ENCODE measurements at places on chromosomes 1 and 21.

- DNase-seq, result no peak
Measured at GRCh38 chr1:201791051-201791778, 37.7 kb upstream of the IPO9 start.

DNA sequence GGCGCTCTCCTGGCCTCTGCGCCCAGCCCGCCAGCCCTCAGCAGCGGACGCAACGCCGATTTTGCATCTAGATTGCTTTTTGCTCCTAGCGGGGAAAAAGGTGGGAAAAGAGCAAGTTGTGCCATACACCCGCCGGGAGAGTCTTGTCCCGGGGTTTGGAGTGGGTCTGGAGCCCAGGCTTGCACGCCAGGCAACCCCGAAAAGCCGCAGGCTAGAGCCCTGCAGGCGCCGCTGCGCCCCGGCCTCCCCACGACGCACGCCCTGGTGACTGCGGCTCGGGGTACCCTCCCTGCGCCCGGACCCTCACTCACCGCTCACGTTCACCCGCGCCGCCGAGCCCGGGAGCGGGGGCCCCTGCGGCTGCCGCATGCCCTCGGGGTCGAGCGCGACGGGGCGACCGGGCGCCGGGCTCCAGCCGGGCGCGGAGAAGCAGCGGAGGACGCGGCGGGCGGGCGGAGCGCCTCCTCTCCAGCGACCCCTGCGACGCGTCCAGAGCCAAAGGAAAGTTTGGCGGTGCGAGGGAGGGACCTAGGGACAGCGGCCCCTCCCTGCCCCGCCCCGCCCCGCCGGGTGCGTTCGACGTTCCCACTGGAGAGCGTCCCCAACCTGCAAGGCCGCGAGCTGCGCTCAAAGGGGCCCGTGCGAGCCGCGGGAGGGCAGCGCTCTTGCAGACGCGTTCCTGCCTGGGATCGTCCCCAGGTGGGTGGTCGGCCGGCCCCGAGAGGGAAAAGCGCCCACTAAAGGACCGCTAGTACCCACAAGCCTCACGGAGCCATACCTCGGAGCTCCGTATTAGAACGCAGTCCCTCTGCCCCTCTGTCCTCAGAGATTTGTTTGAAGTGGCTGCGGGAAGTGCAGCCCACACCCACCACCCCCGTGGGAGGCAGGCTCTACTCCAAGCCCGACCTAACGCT, at the start of gene LPAR3:
Gene LPAR3 (minus strand): TSS at position 502 of the 914 bp plus-strand sequence. CDS start 27,086 bp downstream, outside the sequence.
- DNase-seq, result peak; percentile 82

DNA sequence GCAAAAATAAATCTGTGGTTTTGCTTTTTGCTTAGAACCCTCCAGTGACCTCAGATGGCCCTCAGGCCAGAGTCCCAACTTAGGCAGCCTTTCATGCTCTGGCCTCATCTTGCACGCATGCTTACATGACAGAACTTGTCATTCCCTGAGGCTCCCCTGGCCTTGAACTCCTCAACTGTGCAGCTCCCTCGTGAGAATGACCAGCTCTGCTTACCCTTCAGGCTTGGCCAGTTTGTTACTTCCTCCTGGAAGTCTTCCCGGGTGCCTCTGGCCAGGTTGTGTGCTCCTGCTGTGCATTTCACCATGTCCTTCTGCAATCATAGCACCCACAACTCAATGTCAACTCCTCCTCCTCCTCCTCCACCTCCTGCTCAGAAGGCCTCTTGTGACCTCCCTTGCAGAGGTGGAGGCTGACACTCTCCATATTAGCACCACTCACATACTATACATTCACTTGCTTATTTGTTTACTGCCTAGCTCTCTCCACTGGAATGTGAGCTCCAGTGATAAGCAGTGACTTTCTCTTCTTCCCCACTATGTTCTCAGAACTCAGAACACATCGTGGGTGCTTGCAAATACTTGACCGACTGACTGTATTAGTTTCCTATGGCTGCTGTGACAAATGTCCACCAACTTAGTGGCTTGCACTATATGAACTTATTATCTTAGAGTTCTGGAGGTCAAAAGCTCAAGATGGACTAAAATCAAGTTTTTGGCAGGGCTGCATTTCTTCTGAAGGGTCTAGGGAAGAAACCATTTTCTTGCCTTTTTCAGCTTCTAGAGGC, 41.9 kb downstream of the RCSD1 start:
- no peak for DNase-seq

- DNase-seq, result no peak
Measured at GRCh38 chr21:31397939-31398338, 53.9 kb upstream of the TIAM1 start.

- DNase-seq, result no peak
Measured at GRCh38 chr1:94316183-94316582, 78.8 kb upstream of the ARHGAP29 start.

GRCh38 chr1:47208374-47208850, 18.6 kb upstream of the PDZK1IP1 start:
- peak; percentile 68 for DNase-seq

GRCh38 chr1:218371927-218372672, 27.0 kb downstream of the TGFB2 start:
- DNase-seq, result no peak

DNA sequence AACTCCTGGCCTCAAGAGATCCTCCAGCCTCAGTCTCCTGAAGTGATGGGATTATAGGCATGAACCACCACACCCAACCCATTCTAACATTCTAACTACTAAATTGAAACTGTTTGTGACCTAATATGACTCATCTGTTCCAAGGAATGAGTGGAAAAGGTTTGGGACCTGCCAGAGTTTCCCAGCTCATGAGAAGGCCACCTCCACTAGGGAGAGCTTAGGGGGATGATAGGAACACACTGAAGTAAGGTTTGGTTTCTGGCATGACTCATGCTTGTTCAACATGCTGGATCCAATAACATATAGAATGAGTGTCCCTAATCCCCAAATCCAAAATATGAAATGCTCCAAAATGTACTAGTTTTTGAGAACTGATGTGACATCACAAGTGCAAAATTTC, 18.9 kb upstream of the SCAF4 start:
- DNase-seq, result no peak

- no peak for DNase-seq
Measured at GRCh38 chr21:32140604-32141317, 138.1 kb downstream of the MIS18A start.

DNA sequence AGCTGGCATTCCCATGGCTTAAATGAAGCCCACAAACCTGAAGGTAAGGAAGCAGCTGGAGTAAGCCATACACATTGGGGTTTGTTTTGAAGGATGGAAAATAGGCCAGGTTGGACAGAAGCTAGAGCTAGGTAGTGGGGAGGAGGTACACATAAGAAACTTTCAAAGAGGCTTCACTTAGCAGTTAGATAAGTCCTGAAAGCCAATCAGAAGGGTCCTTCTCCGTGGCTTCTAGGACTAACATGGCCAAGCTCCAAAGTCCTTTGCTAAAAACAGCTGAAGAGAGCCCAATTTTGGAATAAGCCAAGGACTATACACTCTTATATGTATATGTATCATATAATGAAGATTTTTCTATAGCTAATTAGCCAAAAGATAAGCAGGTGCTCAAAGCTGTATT, 1.8 kb downstream of the EYA3 start:
- DNase-seq, result no peak

DNA sequence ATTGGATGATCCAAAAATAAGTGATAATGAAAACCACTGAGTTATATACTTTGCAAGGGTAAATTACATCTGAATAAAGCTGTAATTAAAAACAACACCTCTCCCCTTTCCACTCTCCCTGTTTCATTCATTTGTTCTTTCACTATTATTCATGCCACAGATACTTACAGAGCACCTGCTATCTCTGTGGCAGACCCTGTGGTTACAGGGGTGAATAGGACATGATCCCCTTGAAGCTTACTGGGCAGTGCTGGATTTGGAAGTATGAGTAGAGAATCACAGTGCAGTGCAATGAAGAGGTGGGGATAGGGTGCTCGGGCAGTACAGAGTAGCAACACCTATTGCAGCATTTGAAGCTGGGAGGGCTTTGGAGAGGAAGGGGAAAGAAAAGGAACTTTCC, 21.7 kb downstream of the ARV1 start:
- no peak for DNase-seq

DNA sequence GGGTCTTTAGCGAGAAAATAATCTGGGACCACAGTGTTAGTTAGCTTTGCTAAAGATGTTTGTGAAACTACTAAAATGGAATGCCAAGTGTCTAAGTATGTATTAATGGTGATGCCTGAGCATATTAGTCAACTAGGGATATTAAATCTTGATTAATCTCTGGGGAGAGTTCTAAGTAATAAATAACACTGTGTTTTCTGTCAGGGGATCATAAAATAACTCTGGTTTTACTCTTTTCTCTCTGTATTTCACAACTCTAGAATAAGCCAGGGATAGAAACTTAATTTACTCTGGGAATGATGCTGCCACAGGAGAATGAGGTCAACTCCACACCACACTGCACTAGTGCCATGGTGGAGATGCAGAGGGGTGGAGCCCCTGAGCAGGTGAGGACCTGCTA, 399.2 kb downstream of the PTBP2 start:
- no peak for DNase-seq

- DNase-seq, result no peak
Measured at GRCh38 chr21:36552434-36552785, 72.5 kb upstream of the CLDN14 start.

DNA sequence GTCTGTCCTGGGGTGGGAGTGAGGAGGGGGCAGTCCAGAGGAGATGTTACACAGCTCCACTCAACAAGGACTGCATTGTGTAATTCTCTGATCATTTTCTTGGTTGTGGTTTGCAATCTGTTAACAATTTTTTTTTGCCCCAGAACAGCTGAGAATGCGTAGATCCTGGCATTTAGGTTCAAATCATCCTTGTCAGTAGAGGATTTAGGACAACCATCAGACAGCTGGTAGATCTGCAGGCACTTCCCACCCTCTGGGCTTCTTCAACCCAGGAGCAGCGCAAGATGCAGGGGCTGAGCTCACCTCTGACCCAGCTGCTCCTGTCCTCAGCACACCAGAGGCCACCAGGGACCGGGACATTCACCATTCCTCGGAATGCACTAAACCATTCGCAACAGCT, 13.5 kb downstream of the BCAR3 start:
- no peak for DNase-seq

- peak; percentile 51 for DNase-seq
Measured at GRCh38 chr1:85047472-85048295, 616 bp downstream of the MCOLN3 start.

DNA sequence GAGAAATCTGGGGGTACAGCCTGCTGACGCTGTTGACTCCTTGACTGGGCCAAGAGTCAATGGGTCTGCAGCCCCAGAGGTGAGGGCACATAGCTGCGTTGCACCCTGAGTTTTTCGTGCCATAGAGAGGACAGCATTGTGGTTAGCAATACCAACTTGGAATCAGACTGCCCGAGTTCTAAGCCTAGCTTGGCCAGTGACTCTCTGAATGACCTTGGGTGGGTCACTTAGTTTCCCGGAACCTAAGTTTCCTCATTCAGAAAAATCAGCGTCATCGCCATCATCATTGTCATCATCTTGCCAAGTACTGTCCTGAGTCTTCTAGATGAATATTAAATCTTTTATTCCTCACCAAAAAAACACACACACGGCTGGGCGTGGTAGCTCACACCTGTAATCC, 151.2 kb upstream of the TMEM51 start:
- DNase-seq, result no peak

DNA sequence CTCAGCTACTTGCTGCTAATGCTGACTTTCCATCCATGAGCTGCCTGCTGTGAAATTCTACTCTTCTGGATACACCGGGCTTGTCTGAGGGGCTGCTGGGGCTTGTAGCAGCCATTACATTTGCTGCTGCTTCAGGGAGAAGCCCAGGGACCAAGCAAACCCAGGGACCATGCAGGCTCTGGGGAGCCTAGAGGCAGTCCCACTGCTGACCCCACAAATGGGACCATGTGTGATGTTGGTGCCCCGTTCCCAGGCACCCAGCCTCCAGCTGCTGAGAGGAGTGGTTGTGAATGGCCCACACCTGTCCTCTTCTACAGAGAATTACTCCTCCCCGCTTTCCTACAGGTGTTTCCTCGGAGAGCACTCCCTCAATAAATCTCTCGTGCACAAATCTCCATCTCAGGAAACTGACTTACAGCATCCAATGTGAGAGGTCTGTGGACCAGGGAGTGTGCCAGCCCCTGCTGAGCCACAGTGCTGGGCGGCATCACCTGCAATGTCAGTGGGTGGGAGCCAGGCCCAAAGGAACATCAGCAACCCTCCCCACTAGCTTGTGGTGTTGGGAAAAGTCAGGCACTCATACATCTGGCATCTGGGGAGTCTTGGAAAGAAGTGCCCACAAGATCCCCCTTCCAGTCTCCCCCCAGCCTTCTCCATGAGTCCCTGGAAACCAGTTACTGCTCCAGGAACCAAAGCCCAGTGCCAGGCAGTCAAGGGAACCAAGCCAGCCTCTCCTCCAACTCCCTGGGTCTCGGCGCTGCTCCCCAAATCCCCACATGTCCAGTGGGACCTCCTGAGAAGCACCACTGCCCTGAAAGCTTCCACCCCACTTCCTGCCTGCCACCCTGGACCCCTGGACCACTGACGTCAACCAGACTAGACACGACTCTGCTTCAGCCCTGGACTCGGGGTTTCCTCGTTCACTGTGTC, 65.1 kb downstream of the TCP10L start:
- no peak for DNase-seq

DNA sequence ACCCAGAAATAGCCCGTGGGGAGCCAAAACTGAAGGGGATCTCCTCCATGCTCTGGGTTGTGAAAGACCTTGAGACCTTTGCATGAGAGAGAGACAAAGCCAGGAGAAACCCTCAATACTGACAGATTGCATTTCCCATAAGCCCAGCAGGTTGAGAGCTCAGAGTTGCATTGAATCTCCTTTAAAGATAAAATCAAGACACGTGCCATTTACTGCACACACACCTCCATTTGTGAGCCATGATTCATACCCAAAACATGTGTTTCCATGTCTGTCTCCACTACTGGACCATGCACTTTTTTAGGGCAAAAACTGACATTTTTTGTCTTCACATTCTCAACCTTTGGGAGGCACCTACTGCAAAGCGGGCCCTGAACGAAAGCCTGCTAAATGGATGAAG, 144.0 kb upstream of the NRIP1 start:
- no peak for DNase-seq

DNA sequence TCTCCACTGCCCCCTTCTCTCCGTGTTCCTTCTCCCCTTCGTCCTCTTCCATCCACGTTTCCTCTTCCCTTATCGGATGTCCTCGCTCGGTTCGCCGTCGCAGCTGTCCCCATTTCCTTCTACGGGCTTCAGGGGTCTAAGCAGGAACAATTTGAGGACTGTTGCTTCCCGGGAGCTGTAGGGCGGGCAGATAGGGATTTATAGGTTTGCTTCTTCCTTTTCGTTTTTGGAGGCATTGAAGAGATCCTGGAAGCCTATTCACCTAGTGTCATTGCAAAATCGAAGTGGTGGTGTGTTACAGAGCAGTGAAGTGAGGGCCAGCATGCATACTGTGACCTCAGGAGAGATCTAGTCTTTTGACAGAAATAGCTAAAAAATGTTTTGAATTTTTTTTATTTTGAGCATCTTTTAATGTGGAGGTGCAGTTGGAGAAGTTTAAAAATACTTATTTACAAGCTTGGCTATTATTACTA, 897 bp downstream of the ZYG11B start:
- DNase-seq, result no peak

- DNase-seq, result peak; percentile 45
Measured at GRCh38 chr21:41754479-41754891, 12.4 kb downstream of the RIPK4 start.

GRCh38 chr1:181318022-181318857, 165.1 kb upstream of the CACNA1E start:
- DNase-seq, result peak; percentile 62
